ENCODE measurements at places on chromosomes 16 and 17.

- no peak for DNase-seq
Observed at GRCh38 chr17:42586514-42587230, 9.1 kb upstream of the PSMC3IP start.

DNA sequence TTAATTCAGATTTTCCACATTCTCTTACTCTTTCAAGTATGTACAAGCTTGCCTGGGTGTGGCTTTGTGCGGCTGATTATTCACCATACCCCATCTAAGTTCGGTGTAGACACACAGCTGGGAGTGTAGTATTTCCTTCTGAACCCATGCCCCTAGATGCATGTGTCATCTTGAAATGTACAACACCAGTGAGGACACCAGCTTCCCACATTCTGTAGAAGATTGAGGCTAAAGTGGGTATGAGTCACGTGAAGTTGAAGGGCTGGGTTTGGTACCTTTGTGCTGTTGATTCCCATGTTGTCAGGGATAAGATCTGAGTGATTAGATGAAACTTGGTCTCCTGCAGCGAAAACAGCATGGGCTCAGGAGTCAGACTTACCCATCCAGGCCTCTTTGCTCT, 14.6 kb upstream of the DHX8 start:
- no peak for DNase-seq

GRCh38 chr17:499951-500461, 147.4 kb upstream of the RPH3AL start:
- DNase-seq = no peak

GRCh38 chr17:67931227-67931626, 65.0 kb downstream of the C17orf58 start:
- DNase-seq = no peak

GRCh38 chr16:81448154-81449131, 3.8 kb downstream of the CMIP start:
- DNase-seq = no peak

GRCh38 chr16:3669082-3669481, 14.6 kb downstream of the DNASE1 start:
- DNase-seq = no peak

GRCh38 chr16:57606847-57607501, 21.5 kb upstream of the ADGRG1 start:
- peak; percentile 87 for DNase-seq
